ENCODE measurements at places on chromosomes 11 and 22. TPM values are rescaled to one million over a fixed set of nuclear protein-coding genes. Genes with fewer than 3 reads are reported as not detected.

DNA sequence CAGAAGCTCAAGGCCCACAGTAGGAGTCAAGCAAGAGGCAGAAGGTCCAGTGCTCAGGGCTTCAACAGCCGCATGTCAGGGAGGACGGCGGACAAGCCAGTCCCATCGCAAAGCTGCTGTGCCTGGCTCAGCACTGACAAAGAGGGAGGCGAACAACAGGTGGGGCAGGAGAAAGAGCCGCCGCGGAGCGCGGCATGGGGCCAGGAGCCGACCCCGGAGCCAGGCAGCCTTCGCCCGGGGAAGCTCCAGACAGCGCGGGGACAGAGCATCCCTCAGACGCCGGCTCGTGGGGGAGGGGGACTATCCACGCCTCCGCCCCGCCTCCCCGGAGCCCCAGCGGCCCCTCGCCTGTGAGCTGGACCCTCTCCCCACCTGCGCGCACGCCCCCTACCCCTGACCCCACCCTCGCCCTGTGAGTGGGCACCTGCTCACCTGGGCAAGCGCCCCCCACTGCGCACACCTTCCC lies 369 bp downstream of the DHCR7 start:
- DNase-seq: no peak

DNA sequence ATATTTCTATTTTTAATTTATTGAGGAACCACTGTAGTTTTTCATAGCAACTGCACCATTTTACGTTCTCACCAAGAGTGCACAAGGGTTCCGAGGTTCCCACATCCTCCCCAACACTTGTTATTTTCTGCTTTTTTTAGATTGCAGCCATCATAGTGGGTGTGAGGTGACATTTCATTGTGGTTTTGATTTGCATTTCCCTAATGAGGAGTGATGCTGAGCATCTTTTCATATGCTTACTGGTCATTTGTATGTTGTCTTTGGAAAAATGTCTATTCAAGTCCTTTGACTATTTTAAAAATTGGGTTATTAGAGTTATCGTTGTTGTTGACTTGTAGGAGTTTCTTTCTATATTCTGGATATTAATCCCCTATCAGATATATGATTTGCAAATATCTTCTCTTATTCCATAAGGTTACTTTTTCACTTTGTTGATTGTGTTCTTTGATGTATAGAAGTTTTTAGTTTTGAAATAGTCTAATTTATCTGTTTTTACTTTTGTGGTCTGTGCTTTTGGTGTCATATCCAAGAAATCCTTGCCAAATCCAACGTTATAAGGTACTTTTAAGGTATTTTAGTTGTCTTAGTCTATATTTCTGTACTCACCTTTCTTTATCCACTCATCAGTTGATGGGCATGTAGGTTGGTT lies 9.0 kb downstream of the NEAT1 start:
- no peak for DNase-seq

DNA sequence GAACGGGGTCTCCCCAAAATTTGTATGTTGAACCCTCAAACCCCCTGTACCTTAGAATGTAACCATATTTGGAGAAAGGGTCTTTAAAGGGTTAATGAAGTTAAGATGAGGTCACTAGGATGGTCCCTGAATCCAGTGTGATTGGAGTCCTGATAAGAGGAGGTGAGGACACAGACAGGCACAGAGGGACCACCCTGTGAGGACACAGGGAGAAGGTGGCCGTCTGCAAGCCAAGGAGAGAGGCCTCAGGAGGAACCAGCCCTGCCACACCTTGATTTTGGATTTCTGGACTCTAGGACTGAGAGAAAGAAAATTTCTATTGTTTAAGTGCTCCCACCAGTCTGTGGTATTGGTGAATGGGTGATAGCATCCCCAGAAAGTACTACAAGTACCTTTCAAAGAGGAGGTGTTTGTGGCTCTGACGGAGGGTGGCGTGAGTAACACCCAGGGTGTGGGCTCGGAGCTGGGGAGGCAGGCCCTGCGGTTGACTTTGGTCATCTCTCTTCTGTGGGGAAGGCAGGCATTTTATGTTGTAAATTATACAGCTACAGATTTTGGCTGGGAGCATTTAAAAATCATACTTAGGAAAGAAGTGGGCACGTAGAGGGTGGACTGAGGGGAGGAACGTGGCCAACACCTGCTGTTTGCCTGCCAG lies 13.8 kb downstream of the MRGPRF start:
- DNase-seq: no peak

GRCh38 chr11:130779943-130780342 lies 136.3 kb downstream of the SNX19 start:
- no peak for DNase-seq

GRCh38 chr11:65588199-65589054 lies 7.2 kb downstream of the KCNK7 start:
- no peak for DNase-seq

- no peak for DNase-seq
These were observed 20.9 kb upstream of the TMEM191C start for GRCh38 chr22:21446128-21446826.

DNA sequence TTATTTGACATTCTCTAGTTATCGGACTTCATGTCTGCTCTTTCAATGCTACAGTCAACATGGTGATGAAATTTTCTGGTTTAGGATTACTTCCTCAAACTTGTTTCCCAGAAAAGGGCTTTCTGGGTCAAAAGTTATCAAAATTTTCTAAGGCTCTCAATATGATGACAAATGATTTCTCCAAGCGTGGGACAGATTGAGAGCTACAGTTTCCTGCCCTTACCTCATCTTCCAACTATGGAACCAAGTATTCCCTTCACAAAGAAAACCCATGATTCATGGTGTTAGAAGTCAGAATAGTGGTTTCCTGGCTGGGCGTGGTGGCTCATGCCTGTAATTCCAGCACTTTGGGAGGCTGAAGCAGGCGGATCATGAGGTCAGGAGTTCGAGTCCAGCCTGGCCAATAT lies 17.8 kb downstream of the MYO18B start:
- peak; percentile 22 for DNase-seq

DNA sequence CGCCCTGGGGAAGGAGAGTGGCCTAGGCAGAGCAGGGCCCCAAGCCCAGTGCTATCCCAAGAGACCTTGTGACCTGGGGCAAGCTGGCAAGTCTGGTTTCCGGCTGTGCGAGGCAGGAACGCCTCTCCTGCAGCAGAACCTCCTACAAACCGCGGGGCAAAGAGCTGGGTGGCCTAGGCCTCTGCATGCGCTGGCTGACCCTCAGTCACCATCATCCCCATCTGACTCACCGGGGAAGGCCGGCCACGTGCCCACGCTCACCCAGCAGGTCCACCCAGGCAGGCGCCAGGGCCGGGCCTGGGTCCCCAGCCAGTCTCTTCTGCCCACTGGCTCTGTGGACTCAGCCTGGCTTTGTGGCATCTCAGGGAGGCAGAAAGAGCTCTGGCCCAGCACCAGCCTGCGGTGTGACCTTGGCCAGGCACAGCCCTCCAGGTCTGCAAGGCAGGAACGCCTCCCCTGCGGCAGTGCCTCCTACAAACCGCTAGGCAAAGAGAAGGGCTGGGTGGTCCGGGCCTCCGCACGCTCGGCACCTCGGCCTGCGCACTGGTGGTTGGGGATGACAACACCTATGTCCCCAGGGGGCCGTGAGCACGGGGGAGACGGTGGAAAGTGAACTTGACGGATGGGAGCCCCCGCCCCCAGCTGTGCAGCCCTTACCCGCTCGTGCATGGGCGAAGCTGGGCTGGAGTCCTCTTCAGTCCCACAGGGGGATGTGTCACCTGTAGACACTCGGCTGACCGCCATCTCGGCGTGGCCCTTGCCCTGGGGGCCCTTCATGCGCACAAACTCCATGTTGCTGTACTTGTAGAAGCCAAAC lies 38.2 kb downstream of the KIAA0930 start:
- no peak for DNase-seq

DNA sequence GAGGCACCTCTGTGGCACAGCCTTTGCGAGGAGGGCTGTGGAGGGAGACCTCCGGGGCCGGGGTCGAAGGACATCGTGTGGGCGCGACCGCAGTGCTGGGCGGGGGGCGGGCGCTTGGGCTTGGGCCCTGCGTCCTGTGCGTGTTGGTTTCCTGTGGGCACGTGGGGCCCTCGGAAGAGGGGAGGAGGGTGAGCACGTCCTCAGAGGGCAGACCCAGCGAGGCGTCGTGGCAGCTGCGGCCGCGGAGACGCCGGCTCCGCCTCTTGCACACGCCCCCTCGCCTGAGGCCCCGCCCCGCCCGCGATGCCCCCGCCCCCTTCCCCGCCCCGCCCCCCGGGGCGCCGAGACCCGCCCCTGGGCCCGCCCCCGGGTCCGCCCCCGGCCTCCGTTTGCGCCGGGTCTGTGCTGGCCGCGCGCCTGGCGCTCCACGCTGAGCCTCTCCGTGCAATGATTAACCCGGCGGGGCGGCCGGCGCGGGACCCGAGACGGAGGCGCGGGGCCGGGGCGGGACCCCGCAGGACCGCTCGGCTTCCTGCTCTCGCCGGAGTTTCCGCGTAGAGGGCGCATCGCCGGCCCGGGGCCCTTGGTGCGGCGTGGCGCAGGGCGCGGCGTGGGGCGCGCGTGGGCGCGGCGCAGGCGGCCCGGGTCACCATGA lies at the start of gene PRR5:
Gene PRR5, plus strand, starts transcription at position 381 of the 655 bp plus-strand sequence. Its CDS starts 271 bp downstream, at position 652.
- DNase-seq: no peak

DNA sequence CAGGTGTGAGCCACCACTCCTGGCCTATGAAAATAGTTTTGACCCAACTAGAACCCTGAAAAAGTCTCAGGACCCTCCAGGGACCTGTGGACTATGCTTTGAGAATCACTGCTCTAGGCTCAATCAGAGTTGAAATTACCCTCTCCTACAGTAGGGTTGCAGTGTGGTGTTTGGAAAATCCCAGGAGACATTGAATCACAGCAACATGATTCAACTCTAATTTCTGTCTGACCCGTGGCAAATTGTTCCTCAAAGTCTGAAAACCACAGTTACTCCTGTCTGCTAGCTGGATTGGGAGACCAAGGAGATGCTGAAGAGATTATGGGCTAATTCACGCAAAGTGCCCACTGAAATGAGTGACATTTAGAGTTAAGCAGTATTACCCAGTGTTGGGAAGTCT lies 5.4 kb upstream of the MTMR3 start:
- no peak for DNase-seq

DNA sequence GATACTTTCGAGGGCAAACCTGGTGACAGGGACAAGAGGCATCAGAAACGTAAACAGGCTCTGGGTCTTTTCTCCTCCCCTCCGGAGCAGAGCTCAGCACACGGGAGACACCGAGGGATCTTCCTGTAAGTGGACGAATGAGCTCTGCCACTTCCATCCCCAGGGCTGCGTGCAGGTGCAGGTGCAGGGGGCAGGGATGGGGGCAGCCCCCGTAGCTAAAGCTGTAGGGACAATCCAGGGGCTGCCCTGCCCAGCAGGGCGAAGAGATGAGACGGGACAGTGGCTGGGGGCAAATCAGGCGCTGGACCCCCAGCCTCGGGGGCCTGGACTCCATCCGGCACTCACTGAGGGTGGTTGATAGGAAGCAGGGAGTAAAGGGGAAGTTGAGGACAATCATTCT lies 505.4 kb downstream of the BRD1 start:
- no peak for DNase-seq

- DNase-seq: no peak
These were observed 33.3 kb downstream of the EIF3M start for GRCh38 chr11:32616903-32617302.

- DNase-seq: no peak
These were observed 46.9 kb downstream of the DDX6 start for GRCh38 chr11:118744046-118744445.

DNA sequence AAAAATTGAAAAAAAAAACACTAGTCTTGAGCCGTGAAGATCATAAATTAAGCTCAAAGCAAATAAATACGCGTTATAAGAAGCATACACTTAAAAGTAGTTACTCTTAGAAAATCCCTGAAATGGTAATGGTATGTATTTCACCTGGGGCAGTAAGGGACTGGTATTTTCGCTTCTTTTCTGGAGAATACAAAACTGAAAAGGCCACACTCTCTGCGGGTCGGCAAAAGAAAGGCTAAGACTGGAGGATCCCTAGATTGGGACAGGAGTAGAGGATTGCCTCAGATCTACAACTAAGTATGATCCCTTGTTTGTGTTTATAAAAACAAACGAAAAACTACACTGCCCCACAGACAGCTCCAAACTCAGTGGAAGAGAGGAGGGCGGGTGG lies 617 bp downstream of the TSG101 start:
- DNase-seq: no peak

DNA sequence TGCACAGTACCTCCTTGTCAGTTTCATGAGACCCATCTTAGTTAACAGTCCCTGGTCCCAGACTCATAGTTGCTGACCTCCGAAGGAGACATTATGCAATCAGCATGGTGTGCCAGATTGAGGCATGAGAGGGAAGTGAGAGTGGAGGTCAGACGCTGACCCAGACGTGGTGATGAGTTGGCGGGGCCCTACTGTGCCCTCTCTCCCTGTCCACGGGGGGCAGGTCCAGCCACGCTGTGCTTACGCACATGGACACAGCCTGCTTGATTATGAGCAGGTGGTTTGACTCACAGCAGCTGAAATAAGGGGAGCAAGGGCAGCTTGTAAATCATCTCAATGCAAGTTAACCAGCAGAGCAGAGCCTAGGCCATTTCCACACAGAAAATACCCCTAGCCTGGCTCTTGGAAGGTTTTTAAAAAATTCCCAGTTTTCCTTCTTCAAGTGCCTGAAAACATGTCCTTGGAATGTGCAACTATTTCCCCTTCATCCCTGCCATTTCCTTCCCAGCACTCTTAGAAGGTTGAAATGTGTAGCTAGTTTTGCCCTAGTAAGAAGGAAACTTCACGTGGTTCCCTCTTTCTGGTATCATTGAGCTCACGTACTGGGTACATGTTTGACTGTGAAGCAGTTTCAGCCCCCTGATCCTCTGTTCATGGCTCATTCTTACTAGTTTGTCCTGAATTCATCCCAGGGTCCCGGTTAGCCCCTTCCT lies 122.6 kb upstream of the SORL1-AS1 start:
- no peak for DNase-seq

DNA sequence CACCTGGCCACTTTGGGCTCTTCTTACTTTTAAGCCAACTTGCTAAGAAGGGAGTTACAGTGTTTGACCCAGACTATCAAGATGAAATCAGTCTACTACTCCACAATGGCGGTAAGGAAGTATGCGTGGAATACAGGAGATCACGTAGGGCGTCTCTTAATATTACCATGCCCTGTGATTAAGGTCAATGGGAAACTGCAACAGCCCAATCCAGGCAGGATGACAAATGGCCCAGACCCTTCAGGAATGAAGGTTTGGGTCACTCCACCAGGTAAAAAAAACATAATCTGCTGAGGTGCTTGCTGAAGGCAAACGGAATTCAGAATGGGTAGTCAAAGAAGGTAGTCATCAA lies 1.0 kb upstream of the YPEL4 start:
- DNase-seq: no peak

RRAS2 gene
- total RNA-seq: 58.4 TPM

RANBP1 gene
- total RNA-seq: 232 TPM

C11orf52 gene
- total RNA-seq: not detected

All from Panc1 (cell line).